ENCODE measurements at places on chromosomes 3 and 15.

GRCh38 chr15:85583923-85584390, 203.6 kb downstream of the AKAP13 start:
- DNase-seq = peak; percentile 10

DNA sequence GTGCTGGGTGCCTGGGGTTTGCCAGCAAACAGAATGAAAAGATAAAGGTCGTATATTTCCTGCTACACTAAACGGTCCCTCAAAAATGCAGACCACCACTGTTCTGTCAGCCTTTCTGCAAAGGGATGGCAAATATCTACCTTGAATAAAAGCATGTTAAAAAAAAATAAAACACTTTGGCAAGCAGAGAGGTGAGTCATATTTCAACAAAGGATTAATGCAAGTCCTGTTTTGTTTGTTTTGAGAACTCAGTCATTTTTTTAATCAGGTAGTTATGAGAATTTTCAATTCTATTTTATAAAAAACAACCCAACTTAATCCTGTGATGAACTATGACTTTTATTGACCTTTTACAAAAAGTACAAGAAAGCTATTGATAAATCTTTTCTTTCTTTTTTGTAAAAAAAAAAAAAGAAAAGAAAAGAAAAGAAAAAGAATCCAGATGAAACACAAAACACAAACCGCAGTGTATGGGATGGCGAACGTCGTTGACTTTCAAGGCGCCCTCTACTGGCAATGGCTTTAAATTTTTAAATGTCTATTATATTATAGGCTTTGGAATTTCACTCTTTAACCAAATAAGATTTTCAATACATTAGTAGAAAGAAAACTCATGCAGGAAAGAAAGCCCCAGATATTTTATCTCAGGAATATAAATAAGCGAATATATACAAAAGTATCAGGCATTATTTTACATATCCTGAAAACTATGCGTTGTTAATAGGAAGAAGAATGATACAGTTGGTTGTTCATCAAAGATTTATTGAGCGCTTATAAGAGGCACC, 87.8 kb downstream of the NCEH1 start:
- DNase-seq = peak; percentile 28

GRCh38 chr15:66734961-66735908, 33.2 kb downstream of the SMAD6 start:
- no peak for DNase-seq

GRCh38 chr15:56832125-56832524, 86.3 kb upstream of the TCF12 start:
- no peak for DNase-seq

GRCh38 chr3:130504701-130505100, 12.3 kb upstream of the COL6A6 start:
- no peak for DNase-seq

- no peak for DNase-seq
Observed at GRCh38 chr3:99640214-99640851, 1.9 kb downstream of the COL8A1 start.

- DNase-seq = no peak
Observed at GRCh38 chr3:187662848-187663409, 7.3 kb downstream of the SST start.

GRCh38 chr3:131151-131888, 65.2 kb upstream of the CHL1 start:
- peak; percentile 11 for DNase-seq

DNA sequence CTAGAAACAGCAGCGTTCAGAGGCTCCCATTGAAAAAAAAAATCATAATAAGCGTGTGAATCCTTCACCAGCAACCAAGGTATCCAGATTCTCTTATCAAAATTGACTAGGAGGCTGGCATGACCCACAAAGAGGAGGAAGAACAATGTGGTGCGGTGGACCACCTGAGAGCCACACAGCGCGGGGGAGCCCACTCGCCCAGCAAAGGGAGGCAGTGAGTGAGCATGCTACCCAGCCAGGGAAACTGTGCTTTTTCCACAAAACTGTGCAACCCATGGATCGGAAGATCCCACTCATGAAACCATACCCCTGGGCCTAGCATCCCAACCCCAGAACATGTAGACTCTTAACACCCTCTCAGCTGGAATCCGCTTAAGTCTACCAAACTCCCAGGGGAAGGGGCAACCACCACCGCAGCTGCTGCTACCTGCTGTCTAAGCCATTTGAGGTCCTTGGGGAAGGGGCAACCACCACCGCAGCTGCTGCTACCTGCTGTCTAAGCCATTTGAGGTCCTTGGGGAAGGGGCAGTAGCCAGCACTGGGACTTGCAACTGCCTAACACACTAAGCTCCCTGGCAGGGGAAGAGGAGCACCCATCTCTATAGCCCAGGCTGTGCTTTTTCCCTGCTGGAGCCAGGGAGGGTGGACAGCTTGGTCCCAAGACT, 102.8 kb upstream of the CLDN18 start:
- DNase-seq = no peak

GRCh38 chr3:194711913-194712312, 26.2 kb downstream of the FAM43A start:
- DNase-seq = no peak

GRCh38 chr15:45225506-45226273, 26.3 kb upstream of the SLC28A2 start:
- DNase-seq = no peak

GRCh38 chr15:38266247-38266986, 13.8 kb downstream of the SPRED1 start:
- DNase-seq = no peak

- DNase-seq = no peak
Observed at GRCh38 chr15:101023501-101024072, 104.4 kb downstream of the LRRK1 start.

- no peak for DNase-seq
Observed at GRCh38 chr3:157088601-157089454, 71.1 kb downstream of the CCNL1 start.

DNA sequence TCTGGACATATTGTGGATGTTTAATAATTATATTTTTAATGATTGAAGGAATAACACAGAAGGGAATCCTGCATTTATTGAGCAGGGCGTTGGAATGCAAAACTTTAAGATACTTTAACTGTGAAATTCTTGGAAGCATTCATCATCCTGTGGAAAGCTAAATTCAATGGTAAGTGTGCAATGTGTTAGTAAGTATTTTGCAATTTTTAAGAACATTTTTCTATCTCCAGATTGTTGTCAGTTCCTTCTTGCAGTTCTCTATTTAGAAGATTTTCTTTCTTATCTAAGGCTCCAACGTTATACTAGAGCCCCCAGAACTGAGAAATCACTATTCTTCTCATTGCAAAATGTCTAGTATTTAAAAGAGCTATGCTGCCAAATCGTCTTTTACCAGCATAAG, 132.2 kb upstream of the TSC22D2 start:
- DNase-seq = no peak

GRCh38 chr15:66394472-66394871, 7.8 kb downstream of the MAP2K1 start:
- DNase-seq = no peak

DNA sequence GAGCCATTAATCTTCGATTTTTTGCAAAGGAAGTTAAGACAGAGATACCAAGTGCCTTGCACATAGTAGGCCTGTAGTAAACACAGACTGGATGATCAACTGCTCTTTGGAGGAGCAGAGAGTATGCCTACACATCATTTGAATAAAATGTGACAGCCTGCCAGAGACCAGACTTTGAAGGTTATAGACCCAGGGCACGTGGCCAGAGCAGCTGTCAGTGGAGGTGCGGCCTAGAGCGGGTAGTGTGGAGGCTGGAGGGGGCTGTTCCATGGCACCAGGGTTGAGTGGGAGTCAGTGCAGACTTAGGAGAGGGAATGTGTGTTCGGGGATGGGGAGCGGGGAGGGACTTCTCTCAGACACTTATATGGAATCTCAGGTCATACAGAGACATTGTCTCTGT, 80.8 kb downstream of the SMAD3 start:
- no peak for DNase-seq

GRCh38 chr3:189851682-189852081, 220.5 kb downstream of the TP63 start:
- no peak for DNase-seq

DNA sequence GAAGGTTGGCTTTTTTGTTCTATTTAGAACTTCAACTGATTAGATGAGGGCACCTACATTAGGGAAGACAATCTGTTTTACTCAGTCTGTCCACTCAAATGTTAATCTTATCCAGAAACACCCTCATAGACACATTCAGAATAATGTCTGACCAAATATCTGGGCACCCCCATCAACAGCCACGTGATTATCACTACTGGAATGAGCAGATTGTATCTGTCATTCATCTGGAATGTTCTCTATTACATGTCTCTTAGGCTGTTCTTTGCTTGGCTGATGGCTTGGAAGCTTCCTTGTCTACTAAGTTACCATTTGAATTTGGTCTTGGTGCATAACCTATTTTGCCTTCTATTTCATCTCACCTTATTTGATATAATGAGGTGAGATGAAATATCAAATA, 15.7 kb upstream of the LRRC58 start:
- no peak for DNase-seq

DNA sequence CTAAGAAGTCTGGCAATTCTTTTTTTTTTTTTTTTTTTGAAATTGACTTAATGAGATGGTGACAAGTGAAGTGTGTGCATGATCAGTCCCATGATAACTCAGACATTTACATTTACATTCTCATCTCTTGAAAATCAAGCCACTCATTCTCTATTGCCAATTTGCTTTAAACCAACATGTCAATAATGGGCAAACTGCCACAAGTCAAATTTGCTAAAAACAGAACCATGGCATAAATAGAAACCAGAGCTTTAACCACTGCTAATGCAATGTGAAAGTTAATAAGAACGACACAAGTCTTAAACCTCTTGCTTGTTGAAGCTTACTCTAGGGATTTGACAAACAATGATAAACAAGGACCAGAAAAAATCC, 12.0 kb upstream of the COL8A1 start:
- no peak for DNase-seq

DNA sequence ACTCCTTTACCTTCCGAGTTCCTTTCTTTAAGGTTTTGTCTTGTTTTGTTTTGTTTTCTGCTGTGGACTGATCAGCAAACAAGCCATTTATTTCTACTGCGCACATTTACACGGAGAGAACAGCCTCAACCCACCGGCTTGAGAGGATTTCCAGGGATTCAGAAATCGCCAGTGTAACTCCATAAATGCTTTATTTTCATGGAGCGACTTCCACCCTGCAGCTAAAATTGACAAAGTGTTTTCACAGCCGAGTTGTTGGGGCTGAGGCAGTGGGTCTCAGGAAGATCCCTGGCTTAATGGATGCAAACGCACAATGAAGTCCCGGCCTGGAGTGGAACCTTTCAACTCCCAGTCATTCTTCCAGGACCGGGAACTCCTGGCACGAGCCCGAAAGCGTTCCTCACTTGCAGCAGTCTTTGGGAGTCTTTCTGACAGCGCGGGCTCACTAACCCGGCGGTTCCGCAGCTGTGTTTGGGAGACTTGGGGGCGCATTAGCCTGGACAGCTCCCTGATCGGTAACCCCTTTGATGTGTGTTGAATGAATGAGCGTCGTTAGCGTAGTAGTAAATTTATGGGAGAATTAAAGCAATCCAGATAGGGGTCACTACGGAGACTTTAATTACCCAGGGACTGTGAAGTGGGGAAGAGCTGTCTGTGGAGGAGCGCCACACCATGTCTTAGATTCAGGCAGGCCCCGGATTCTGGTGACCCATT, 785 bp upstream of the MYRIP start:
- no peak for DNase-seq

GRCh38 chr15:51780636-51781035, 29.2 kb downstream of the TMOD2 start:
- DNase-seq = no peak

GRCh38 chr3:140258222-140258724, 323.3 kb downstream of the CLSTN2 start:
- no peak for DNase-seq

- DNase-seq = peak; percentile 42
Observed at GRCh38 chr3:52005571-52005986, 9.9 kb upstream of the RPL29 start.

DNA sequence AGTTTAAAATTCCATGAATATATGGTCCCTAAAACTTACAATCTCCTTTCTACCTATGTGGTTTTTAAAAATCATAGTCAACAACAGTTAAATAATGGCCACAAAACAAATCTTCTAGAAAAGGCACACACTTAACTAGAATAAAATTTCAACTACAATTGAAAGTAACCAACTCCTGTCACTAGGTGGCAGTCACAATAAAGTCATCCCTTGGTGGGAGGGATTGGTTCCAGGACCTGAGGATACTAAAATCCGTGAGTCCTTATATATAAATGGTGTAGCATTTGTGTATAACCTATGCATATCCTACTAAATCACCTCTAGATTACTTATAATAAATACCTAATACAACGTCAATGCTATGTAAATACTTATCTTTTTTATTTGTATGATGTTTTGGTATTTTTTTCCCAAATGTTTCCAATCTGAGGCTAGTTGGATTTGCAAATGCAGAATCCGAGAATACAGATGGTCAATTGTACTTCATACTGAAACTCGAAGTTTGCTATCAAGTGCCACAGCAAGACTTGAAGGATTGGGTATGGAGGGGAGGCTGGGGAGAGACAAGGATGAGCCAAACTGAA, 172.6 kb downstream of the FMN1 start:
- DNase-seq = peak; percentile 20

- DNase-seq = no peak
Observed at GRCh38 chr3:21392526-21392925, 358.5 kb downstream of the ZNF385D start.

GRCh38 chr3:147816752-147817151, 407.6 kb downstream of the ZIC1 start:
- DNase-seq = no peak

DNA sequence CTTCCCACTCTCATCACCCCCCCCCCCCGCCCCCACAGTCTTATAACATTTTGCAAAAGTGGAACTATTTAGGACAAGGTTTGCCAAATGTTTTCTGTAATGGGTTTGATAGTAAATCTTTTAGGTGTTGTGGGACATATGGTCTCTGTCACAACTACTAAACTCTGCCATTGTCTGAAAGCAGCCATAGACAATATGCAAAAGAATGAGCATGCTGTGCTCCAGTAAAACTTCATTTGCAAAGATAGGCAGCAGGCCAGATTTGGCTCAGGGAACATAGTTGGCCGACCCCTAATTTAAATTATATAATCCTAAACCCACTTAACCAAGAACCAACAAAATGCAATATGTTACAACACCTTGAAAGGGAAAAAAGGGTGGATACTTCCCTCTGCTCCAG, 46.4 kb downstream of the TIPARP start:
- no peak for DNase-seq

- DNase-seq = no peak
Observed at GRCh38 chr15:70086636-70087035, 11.1 kb downstream of the TLE3 start.

DNA sequence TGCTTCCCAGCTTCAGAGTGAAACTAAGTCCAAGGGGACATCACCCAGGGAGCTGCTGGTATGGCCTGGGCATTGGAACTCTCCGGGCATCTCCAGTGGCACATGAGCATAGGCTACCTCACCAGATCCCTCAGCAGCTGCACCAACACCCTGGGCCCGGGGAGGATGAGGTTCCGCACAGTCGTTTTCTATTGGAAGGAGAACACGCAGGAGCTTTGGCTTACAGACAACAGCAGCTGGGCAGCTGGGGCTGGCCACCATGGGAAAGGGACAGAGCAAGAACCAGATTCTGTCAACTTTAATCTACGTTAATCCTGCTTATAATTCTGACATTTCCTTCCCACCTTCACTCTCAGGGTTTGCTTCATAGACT, 65.5 kb downstream of the MYO1E start:
- no peak for DNase-seq
